ENCODE measurements at places on chromosomes 11 and 22.

- DNase-seq: no peak
Measured at GRCh38 chr22:37806409-37807333, 1.1 kb upstream of the GCAT start.

- no peak for DNase-seq
Measured at GRCh38 chr22:17579535-17579981, 16.3 kb downstream of the SLC25A18 start.

- no peak for DNase-seq
Measured at GRCh38 chr11:19101796-19102520, 15.0 kb upstream of the ZDHHC13 start.

DNA sequence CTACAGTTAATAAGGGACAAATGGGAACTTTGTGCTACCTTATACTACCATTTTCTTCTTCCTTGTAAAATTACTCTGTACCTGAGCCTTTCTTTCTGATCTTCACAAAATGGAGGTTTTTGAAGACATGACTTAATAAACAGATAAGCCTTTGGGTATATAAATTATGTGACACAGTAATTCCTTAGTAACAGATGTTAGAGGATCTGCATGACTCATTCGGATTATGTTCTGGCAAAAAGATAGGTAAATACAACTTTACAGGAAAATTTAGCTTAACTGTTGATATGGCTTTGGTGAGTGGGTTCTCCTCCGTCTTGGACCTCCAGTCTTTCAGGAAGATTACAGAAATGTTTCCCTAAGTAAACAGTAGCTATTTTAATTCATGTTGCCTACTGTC is 61.8 kb downstream of the BID start:
- DNase-seq: no peak

DNA sequence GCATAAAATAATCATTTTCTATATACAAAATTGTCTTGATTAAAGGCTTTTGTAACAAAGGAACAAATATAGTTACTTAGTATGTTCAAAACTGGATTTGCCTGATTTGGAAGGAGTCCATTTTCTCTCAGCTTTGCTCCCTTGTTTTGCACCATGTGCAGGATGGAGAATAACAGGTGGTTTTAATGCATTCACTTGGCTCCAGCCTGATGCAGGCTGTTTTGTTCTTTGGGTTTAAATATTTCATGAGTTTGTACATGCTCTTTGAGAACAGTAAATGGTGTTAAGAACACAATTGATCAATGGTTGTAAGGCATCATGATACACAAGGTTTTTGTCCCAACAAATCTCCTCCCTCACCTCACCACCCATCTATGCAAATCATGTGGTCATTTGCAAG is 886.9 kb upstream of the CCDC90B start:
- no peak for DNase-seq

GRCh38 chr11:123216249-123216648 is 21.2 kb upstream of the CLMP start:
- DNase-seq: no peak
